Globus pallidus (tissue), 1 donor: ENCODE measurements at places on chromosomes 5 and 9.

DNA sequence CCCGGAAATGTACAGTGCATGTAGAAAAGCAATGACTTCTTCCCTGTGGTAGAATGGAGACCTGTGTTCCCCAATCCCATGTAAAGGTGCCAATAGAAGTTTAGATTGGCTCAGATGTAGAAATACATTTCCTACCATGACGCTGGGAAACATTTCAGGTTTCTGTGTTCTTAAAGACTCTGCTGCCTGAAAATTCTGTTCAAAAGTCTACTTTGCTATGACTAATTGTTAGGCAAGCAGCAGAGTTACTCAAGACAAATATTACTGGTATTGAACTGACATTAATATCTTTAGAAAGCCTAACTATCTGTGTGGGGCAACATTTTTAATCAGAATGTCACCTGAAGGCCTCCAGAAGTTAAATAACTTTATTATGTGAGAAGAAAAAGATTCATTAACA lies 75.5 kb upstream of the ELL2 start:
- DNase-seq: no peak

- no peak for DNase-seq
Measured at GRCh38 chr9:129224618-129225489, 46.8 kb upstream of the IER5L start.

- no peak for DNase-seq
Measured at GRCh38 chr9:135502873-135503321, 2.4 kb downstream of the MRPS2 start.

- peak; percentile 59 for DNase-seq
Measured at GRCh38 chr9:124297551-124297901, 39.8 kb downstream of the NEK6 start.

- DNase-seq: no peak
Measured at GRCh38 chr5:178307267-178308045, 74.9 kb upstream of the PHYKPL start.

DNA sequence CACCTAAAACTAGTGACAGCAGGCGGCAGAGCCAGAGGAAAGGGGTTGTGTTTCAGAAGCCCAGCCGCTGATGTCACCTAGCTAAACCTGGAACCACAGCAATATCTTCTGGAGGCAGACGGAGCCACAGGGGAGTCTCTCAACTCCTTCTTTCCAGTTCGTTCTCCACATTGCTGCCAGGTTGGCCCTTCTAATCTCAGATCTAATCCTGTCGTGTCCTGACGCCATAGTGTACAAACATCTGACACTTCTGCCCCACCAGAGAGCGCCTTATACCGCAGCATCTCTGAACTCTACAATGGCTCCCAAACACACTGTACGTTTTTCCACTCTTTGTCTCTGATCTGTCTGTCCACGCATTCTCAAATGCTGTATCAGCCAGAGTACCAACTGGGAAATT lies 240.0 kb downstream of the SMARCA2 start:
- no peak for DNase-seq

- DNase-seq: peak; percentile 24
Measured at GRCh38 chr9:26656003-26656870, 236.4 kb downstream of the CAAP1 start.

DNA sequence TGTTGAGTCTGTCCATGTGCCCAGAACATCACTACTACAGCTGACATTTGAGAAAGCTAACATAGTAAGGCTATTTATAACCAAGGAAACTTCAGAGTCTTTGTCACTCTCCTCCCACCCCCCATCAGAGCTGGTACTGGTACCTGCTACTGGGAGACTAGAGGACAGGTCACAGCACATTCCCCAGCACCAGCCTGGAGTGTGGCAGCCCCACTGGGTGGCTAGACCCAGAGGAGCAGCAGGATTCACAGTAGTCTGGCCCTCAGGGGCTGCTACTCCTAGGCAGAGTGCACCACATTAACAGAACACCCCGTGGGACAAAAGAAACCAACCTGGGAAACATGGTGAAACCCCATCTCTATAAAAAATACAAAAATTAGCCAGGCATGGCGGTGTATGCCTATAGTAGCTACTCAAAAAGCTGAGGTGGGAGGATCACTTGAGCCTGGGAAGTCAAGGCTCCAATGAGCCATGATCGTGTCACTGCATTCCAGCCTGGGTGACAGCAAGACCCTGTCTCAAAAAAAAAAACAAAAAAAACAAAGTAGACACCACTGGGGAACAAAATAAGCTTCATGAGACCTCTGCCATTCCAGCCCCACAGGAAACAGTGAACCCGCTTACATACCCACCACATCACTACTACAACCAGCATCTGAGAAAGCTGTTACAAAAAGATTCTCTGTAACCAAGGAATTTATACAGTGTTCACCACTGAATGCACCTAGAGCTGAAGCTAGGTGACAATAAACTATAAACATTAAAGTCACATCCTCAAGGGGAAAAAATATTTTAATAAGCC lies 26.3 kb upstream of the PTGER4 start:
- no peak for DNase-seq

DNA sequence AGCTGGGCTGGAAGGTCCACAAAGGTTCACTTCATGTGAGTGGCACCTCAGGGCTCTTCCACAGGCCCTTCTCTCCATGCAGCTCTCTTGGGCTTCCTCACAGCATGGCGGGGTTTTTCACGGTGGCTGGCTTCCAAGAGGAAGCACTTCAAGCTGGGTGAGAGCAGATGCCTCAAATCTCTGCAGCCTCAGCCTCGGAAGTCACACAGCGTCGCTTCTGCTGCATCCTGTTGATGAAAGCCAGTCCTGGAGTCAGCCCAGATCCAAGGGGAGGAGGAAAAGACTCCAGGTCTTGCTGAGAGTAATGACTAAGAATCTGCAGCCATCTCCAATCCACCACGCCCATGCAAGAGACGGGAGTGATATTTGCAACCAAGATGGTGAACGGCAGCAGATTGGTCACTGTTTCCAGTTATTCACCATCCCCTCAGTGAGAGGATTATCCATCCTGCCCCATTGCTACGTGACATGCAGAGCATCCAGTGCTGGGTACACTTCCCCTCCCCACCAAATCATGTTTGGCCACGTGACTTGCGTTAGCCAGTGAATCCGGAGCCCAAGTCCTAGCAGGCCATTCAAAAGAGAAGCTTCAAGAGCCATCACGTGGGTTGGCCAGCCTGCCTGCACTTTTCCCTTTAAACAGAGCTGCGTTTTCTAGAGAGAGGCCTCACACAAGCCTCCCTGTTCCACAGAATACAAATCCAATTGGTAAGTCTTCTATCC lies 173.9 kb downstream of the C9orf50 start:
- peak; percentile 71 for DNase-seq

DNA sequence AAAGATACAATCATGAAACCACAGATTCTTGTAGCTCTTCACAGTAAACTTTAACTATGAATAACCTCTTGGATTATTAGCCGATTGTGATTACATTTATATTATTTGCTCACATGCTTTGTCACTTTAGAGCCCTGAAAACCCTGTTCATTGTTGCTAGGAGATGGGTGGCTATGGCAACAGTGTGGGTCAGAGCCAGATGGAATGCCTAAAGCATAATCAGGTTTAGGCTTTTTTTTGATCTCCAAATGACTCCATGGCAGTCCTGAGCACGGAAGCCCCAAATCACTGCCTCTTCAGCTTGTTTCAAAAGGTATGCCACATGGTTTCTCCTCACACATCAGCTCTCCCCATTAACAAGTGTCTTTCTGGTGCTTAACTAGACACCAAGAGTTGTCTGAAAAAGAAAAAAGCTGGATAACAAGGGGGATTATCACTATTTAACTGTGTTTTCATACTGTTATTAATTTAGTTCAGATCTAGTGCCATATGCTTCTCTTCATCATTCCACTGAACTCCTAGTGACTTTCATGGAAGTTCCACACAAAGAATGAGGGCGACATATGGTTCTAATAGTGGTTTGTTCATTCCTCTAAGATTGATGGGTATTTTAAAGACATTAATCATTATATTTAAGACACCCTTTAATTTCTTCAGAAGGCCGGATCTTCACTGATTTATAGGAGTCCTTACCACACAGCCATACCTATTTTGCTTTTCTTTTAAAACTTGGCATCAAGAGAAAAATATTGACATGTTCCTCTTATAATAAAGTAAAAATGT lies 88.8 kb upstream of the PAM start:
- no peak for DNase-seq

DNA sequence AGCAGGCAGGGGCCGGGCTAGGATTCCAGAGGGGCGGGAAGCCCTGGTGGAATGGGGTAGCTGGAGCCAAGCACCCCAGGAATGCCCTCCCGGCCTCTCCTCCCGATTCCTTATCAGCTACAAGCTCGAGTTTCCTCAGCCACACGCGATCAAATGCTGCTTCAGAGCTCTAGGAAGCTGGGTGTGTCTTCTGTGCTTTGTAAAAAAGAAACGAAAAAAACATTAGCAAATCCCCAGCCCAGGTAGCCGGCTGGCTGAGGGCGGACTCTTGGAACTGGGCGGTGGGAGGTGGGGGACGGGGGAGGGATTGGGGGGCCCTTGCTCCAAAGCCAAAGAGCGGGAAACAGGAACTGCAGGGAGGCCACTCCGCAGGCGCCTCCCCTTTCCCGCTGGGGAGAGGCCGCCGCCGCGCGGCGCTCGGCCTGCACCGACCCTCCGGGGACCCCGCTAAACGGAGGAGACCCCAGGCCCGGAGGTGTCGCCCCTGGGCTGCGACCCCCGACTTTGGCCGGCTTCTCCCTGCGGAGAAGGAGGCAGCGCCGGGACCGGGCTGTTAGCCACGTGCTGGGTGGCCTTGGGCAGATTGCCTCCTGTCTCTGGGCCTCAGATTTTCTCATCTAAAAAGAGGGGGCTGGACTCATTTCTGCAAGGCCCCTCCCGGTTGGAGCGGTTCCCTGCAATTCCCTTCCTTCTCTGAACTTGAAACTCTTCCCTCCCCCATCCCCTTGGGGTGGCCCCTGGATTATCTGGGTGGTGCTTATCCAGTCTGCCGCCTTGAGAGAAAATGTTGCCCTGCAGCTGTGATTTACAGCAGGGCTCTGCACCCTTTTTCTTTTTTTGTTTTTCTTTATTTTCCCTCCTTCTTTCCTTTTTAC lies 40.9 kb upstream of the FABP6 start:
- no peak for DNase-seq

DNA sequence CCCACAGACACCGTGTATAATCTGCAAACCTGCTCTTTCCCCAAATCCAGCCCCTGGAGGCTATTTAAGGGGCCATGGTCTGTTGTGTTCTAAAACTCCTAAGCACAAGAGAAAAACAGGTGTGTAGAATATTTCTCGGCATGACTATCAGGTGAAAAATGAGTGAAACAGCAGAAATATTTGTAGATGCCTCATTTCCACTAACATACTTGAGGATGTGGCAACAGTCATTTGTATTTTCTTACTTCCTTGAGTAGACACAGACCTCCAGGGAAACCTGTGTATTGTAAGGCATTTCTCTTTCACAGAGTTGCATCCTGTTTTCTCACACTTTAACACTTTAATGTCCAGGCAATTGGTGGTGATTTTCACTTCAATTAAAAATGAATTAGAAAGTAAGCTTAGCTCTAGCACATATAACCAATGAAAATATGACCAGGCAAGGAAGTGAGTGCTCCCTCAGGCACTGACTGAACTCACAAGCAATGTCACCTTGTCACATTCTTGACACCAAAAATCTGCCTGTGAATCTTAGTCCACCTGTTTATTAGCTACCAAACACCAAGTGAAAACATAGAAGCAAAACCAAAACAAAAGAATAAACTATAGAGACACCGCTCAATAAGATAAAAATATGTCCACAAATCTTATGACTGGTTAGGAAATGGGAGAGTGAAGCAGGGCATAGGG lies 64.4 kb downstream of the DIRAS2 start:
- DNase-seq: no peak

DNA sequence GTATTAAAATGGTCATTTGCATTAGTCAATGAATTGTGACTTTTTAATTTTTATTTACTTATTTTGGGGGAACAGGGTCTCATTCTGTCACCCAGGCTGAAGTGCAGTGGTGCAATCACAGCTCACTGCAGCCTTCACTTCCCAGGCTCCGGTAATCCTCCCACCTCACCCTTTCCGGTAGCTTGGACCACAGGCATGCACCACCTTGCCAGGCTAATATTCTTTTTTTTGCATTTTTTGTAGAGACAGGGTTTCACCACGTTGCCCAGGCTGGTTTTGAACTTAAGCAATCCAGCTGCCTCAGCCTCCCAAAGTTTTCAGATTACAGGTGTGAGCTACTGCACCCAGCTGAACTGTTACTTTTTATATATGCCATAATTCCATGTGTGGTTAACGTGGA lies 143.4 kb downstream of the FBXL17 start:
- DNase-seq: no peak

DNA sequence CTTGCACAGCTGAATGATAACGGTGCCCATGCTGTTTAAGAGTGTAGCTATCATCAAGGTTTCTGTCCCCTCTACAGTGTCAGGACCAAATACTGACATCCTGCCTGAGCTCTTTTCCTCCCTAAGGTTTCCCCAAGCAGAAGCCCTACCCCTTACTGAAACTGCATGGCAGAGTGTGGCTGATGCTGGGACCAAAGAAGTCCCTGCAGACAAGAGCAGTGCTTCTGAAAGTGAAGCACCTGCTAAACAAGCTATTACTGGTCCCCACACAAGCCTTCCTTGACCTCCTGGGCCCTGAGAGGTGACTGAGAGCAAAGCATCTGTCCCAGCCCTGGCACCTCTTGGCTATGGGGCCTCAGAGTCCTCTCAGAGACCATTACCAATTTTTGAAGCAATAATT lies 56.1 kb downstream of the CFAP90 start:
- no peak for DNase-seq

- no peak for DNase-seq
Measured at GRCh38 chr5:71839096-71839884, 120.2 kb downstream of the CARTPT start.

- no peak for DNase-seq
Measured at GRCh38 chr9:96417661-96418082, 498 bp downstream of the ZNF367 start.

GRCh38 chr5:63919763-63920478 lies 42.3 kb downstream of the HTR1A start:
- no peak for DNase-seq

DNA sequence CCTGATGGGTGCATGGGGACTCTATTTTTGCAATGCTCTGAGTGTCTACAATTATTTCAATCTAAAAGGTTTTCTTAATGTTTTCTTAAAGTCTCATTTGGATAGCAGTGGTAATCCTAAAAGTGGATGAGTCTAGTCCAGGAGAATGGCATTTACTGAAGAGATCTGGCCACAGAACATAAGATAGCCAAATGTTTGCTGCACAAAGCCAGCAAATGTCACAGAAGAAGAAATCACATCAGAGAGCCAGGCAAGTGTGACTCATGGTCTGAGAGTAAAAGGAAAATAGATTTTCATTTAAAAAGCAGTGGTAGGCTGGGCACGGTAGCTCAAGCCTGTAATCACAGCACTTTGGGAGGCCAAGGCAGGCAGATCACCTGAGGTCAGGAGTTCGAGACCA lies 352.7 kb upstream of the GRAMD2B start:
- no peak for DNase-seq

- no peak for DNase-seq
Measured at GRCh38 chr9:115694014-115694413, 459.6 kb upstream of the PAPPA start.

- DNase-seq: no peak
Measured at GRCh38 chr5:74629326-74629725, 11.2 kb downstream of the ENC1 start.

GRCh38 chr5:148179234-148179824 lies 11.0 kb downstream of the SPINK14 start:
- peak; percentile 51 for DNase-seq

GRCh38 chr9:74497748-74498620 lies 849 bp downstream of the RORB start:
- DNase-seq: peak; percentile 57

- DNase-seq: no peak
Measured at GRCh38 chr5:109908366-109908765, 218.6 kb downstream of the MAN2A1 start.

GRCh38 chr5:17233488-17233887 lies 16.1 kb downstream of the BASP1 start:
- no peak for DNase-seq

- no peak for DNase-seq
Measured at GRCh38 chr9:68872026-68872501, 141.8 kb downstream of the PRKACG start.
